ENCODE measurements at places on chromosomes 4 and X.

DNA sequence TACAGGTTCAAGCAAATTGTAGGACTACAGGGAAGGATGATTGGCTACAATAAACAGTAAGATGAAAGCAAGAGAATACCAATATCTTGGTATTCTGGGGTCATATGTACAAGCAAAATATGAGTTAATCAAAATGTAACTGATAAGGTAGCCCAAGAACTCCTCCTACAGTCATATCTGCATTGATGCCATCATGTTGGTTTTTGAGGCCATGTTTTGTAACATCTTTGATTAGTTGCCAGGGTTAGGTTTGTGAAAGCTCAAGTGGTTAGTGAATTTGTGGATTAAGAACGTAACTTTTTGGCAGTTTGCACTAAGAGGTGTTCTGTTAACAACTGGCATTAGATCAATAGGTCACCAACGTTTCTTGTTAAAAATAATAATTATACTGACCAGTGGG is 59.6 kb downstream of the USP9X start:
- no peak for DNase-seq

DNA sequence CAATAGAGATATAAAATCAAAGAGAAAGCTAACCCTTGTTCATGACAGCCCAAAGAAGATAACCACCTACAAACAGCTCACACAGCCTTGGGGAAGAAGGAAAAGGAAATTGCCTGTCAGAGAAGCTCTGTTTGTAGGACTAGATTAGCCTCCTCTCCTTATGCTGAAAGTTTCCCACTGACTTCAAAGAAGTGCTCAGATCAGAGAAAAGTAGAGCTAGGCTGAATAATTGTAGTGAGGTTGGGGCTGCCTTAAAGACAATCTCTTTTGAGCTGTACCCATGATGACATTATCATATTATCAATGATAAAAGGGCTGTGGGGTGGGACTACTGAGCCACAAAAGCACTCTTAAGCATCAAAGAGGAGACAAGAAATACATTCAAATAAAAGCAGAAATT is 223.0 kb upstream of the GALNT7 start:
- DNase-seq, result no peak

- DNase-seq, result no peak
Measured at GRCh38 chrX:29471829-29472228, 743.5 kb upstream of the MAGEB2 start.

- DNase-seq, result peak; percentile 24
Measured at GRCh38 chr4:81844717-81845116, 373.0 kb upstream of the RASGEF1B start.

DNA sequence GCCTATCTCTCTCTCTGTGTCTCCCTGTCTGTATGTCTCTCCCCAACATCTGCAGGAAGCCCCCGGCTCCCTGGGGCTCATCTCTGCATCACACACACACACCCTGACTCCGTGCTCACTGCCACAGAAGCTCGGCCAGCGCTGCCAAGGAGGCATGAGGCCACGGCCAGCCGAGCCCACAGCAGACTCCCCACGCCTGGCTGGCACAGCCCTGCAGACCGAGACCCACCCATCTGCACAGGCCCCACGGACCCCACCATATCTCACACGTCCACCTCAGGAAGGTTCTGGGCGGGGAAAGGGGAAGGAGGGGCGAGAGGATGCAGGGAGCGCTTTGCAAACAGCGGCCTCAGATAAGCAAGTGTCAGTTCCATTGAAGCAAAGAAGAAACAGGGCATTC is 28.5 kb upstream of the SLC25A6 start:
- no peak for DNase-seq

All from T-helper 22 cell (primary cell).